Activated CD4-positive, alpha-beta T cell treated with anti-CD3 and anti-CD28 coated beads, Interleukin-2, amount 10 ng/mL, durations not matched to agents 24 days and 14 days (primary cell): ENCODE measurements at places on chromosomes 4 and X. TPM values are rescaled to one million over a fixed set of nuclear protein-coding genes. Genes with fewer than 3 reads are reported as not detected.

The NOX1 gene
- total RNA-seq: not detected in 2 replicates

GRCh38 chr4:128481752-128482480 lies 194.3 kb upstream of the PGRMC2 start:
- no peak overlapping the region for H3K27ac ChIP-seq
- H3K4me1 ChIP-seq: no peaks in the 10 kb centered on the region
- H3K4me3 ChIP-seq: no peak overlapping the region
- no peak for DNase-seq
- H3K27me3 ChIP-seq: no peaks in the 10 kb centered on the region
- H3K36me3 ChIP-seq: no peaks in the 10 kb centered on the region

DNA sequence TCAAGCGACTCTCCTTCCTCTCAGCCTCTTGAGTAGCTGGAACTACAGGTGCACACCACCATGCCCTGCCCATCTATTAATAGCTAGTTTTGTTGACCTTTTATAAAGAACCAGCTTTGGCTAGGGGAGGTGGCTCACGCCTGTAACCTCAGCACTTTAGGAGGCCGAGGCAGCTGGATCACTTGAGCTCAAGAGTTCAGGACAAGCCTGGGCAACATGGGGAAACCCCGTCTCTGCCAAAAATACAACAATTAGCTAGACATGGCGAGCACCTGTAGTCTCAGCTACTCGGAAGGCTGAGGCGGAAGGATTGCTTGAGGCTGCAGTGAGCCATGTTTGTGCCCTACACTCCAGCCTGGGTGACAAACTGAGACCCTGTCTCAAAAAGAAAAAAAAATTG lies 2.7 kb downstream of the TKTL1 start:
- no peak for DNase-seq
- no peak overlapping the region for H3K27ac ChIP-seq
- peaks cover 2% of the 10 kb centered on the region for H3K27me3 ChIP-seq
- no peaks in the 10 kb centered on the region for H3K36me3 ChIP-seq

DNA sequence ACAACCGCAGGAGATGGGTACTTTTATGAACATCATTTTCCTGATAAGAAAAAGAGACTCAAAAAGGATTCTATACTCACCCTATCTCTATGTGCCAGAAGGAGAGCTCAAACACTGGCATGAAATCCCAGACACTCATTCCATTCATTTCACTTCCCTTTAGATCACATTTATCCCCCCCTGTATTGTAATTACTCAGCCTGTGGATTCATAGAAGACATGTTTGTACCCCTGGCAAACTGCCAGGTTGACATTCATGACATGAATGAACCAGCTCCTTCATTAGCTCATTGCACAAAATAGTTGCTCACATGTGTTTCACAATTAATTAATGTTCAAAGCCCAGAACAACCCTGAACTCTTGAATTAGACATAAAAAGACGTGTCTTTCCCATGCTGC lies 4.9 kb downstream of the SMR3A start:
- H3K4me1 ChIP-seq: no peaks in the 10 kb centered on the region
- no peaks in the 10 kb centered on the region for H3K27me3 ChIP-seq

DNA sequence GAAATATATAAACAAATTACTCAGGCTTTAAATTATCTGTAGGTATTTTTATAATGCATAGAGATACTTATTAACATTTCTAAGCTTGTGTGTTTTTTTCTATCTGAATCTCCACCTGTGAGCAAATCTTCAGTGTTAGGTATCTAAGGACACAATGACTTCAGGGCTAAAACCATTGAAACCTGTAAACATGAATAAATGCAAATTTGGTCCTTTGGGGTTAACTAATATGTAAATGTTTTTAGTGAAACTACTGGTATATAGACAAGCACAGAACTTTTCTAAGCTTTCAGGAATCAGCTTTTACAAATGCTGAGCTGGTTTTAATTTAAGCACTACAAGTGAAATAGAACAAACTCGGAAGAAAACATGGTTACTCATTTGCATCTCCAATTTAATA lies 147.9 kb downstream of the FBXO8 start:
- H3K27ac ChIP-seq: no peak overlapping the region
- H3K36me3 ChIP-seq: no peaks in the 10 kb centered on the region
- peaks cover 2% of the 10 kb centered on the region for H3K27me3 ChIP-seq
- H3K4me1 ChIP-seq: no peaks in the 10 kb centered on the region
- no peak for DNase-seq
- no peak overlapping the region for H3K4me3 ChIP-seq
